CD4-positive, alpha-beta memory T cell (primary cell): ENCODE measurements at places on chromosomes 6 and 20. TPM values are rescaled to one million over a fixed set of nuclear protein-coding genes. Genes with fewer than 3 reads are reported as not detected.

GRCh38 chr6:26104457-26105108 lies 17.4 kb downstream of the HFE start:
- H3K27me3 ChIP-seq, result no peaks in the 10 kb centered on the region
- peak overlapping the region; percentile 39 for H3K4me3 ChIP-seq
- H3K27ac ChIP-seq, result peak overlapping the region; percentile 66

GRCh38 chr6:168232062-168232461 lies 87.5 kb downstream of the DACT2 start:
- H3K27ac ChIP-seq, result no peak overlapping the region
- H3K36me3 ChIP-seq, result no peaks in the 10 kb centered on the region
- H3K27me3 ChIP-seq, result no peaks in the 10 kb centered on the region
- no peaks in the 10 kb centered on the region for H3K4me1 ChIP-seq

- no peak overlapping the region for H3K4me3 ChIP-seq
- H3K27me3 ChIP-seq, result no peaks in the 10 kb centered on the region
- H3K27ac ChIP-seq, result no peak overlapping the region
- no peak for DNase-seq
- no peaks in the 10 kb centered on the region for H3K4me1 ChIP-seq
These were observed 200.3 kb upstream of the SIM1 start for GRCh38 chr6:100665041-100665380.

GRCh38 chr6:11366183-11366933 lies 133.9 kb upstream of the NEDD9 start:
- H3K27ac ChIP-seq, result peak overlapping the region; percentile 38
- H3K27me3 ChIP-seq, result no peaks in the 10 kb centered on the region
- H3K36me3 ChIP-seq, result no peaks in the 10 kb centered on the region

DNA sequence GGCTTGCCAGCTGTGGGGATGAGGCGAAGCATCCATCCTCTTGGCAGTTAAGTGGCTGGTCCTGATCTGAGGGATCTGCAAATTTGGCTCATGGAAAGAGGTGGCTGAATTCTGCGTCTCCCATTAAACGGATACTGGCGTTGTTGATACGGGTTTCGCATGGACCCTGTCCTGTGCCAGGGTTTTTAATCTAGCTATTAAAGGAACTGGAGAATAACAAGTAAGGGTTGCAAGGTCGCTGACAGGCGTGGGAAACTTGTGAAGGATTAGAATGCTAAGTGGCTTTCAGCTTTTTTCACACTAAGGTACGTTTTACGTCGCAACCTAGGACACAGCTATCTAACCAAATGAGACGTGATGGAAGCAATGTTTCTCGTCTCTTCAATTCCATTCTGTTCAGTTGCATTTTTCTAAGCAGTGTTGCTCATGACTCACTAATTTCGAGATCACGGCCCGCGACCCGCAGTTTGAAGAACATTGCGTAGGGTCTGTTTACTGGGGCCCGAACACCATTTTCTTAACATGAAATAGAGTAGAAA lies 852 bp downstream of the GMNN start:
- peak overlapping the region; percentile 85 for H3K27ac ChIP-seq
- DNase-seq, result no peak
- H3K27me3 ChIP-seq, result no peaks in the 10 kb centered on the region
- peak overlapping the region; percentile 95 for H3K4me3 ChIP-seq
- H3K4me1 ChIP-seq, result peaks cover 31% of the 10 kb centered on the region

GRCh38 chr20:2625062-2625461 lies 27.4 kb upstream of the NOP56 start:
- no peak overlapping the region for H3K27ac ChIP-seq
- H3K27me3 ChIP-seq, result no peaks in the 10 kb centered on the region
- DNase-seq, result no peak

DNA sequence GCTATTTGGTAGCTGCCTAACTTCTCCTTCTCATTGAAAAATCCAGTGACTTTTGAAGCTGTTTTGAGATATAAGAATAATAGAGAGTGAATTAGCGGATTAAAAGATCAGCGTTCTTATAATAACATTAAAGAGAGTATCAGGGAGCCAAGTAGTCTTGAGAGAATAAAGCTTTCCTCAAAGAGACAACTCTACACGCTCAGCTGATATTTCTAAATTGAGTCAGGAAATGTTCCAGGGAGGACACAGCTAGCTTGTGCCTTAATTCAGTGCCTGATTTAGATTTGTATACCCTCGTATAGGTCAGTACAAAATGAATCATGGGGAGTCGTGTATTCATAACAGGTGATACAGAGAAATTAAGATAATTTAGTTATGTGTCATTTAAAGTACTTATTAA lies 75.1 kb upstream of the QKI start:
- H3K27ac ChIP-seq, result no peak overlapping the region
- H3K4me1 ChIP-seq, result no peaks in the 10 kb centered on the region
- H3K36me3 ChIP-seq, result no peaks in the 10 kb centered on the region
- no peaks in the 10 kb centered on the region for H3K27me3 ChIP-seq

GRCh38 chr20:15476186-15476585 lies 1097.1 kb downstream of the KIF16B start:
- H3K36me3 ChIP-seq, result no peaks in the 10 kb centered on the region
- no peaks in the 10 kb centered on the region for H3K4me1 ChIP-seq
- H3K27ac ChIP-seq, result no peak overlapping the region
- no peak for DNase-seq
- no peak overlapping the region for H3K4me3 ChIP-seq
- no peaks in the 10 kb centered on the region for H3K27me3 ChIP-seq

- H3K4me3 ChIP-seq, result no peak overlapping the region
- no peak for DNase-seq
- no peaks in the 10 kb centered on the region for H3K36me3 ChIP-seq
- peaks cover 3% of the 10 kb centered on the region for H3K4me1 ChIP-seq
These were observed 39.1 kb upstream of the PREX1 start for GRCh38 chr20:48866936-48867335.

- no peak overlapping the region for H3K4me3 ChIP-seq
- peak overlapping the region; percentile 22 for H3K27ac ChIP-seq
- H3K27me3 ChIP-seq, result no peaks in the 10 kb centered on the region
- H3K36me3 ChIP-seq, result no peaks in the 10 kb centered on the region
- no peak for DNase-seq
- H3K4me1 ChIP-seq, result peaks cover 76% of the 10 kb centered on the region
These were observed 95.6 kb downstream of the JARID2 start for GRCh38 chr6:15341311-15342001.

- H3K36me3 ChIP-seq, result no peaks in the 10 kb centered on the region
- H3K27me3 ChIP-seq, result no peaks in the 10 kb centered on the region
- H3K27ac ChIP-seq, result peak overlapping the region; percentile 81
- peaks cover 38% of the 10 kb centered on the region for H3K4me1 ChIP-seq
- DNase-seq, result peak; percentile 38
These were observed 1.4 kb upstream of the CEP43 start for GRCh38 chr6:166997768-166998255.

GRCh38 chr20:5714261-5715041 lies 35.8 kb upstream of the SHLD1 start:
- peaks cover 33% of the 10 kb centered on the region for H3K4me1 ChIP-seq
- H3K27ac ChIP-seq, result peak overlapping the region; percentile 72

DNA sequence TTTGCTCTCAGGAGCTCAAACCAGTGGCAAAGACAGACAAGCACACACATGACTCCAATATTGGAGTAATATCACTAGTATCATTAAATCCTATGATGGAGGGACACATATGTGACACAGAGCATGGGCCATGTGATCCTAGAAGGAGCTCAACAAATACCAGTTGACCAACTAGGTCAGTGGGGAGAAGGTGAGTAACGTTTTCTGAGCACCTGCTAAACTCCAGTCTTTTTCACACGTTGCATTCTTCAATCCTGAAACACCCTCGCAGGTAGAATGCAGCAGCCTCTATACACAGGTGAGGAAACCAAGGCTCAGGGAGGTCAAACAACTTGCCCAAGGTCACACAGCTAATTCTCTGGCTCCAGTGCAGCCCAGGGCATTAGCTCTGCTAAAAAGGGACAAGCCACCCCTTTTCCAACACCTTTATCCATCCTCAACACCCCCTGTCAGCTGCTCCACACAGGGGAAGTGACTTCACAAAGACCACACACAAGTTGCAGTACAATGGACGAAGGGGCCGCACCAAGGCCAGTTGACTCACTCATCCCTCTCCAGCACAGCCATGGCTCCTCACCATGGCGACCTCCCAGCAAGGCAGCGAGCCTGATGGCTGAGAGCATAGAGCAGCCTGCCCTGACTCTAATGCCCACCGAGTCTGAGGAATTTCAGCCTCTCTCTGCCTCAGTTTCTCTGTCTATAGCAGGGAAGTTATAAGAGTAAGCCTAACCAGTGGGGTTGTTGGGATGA lies 4.4 kb downstream of the CAPN11 start:
- no peak for DNase-seq
- H3K27ac ChIP-seq, result no peak overlapping the region
- no peaks in the 10 kb centered on the region for H3K36me3 ChIP-seq
- H3K4me3 ChIP-seq, result no peak overlapping the region

GRCh38 chr6:53999088-53999755 lies 112.0 kb upstream of the MLIP start:
- no peak for DNase-seq
- H3K4me3 ChIP-seq, result no peak overlapping the region
- no peaks in the 10 kb centered on the region for H3K27me3 ChIP-seq
- H3K36me3 ChIP-seq, result no peaks in the 10 kb centered on the region
- H3K27ac ChIP-seq, result no peak overlapping the region

DNA sequence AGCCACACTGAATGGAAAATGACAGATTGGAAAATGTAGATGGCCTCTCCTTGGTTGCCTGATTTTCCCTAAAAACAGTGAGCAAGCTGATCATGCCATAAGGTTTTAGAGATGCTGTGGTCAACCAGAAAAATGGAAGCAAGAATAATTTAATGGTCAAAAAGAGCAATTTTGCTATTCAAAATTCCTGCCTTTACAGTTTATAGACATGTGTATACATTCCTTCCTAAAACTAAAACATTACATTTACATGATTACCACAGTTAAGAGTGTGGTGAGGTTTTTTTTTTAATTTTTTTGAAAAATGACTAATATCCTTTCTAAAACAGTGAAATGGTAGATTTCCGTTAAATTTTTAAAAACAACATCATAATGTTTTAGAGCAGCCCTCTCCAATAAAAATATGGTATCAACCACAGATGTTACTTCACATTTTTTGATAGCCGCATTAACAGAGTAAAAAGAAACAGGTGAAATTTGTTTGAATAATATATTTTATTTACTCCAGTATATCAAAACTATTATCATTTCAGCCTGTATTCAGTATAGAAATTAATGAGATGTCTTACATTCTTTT lies 407.0 kb upstream of the SOX4 start:
- no peaks in the 10 kb centered on the region for H3K27me3 ChIP-seq
- no peaks in the 10 kb centered on the region for H3K36me3 ChIP-seq
- no peaks in the 10 kb centered on the region for H3K4me1 ChIP-seq
- H3K27ac ChIP-seq, result no peak overlapping the region

DNA sequence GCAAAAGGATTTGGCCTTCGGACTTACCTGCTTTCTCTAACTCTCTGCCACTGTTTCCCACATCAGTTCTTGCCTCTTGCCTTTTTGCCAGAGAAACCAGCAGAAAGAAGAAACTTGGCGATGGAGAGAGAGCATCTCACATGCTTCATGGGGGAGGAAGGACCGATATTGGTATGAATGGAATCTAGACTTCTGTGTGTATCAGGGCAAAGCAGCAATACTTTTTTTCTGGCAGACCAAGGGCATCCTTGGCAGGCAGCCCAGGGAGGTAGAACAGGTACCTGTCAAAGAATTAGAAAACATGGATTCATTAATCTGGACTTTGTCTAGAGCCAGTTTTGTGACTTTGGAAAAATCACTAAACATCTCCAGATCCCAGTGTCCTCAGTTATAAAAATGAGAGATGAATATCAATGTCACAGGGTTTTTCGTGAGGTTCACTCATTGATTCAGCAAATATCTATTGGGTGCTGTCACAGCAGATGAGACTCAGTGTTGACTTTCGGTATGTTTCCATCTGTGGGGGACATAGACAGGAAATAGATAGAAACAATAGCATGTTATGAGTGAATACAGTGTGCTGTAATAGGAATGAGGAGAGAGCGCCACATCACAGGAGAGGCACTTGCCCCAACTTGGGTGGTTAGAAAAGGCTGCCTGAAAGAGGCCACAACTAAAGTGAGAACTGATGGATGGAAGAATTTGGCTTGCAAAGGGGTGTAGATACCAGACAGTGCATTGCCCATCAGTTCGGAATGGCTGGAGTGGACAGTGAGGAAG lies 114.1 kb downstream of the CD83 start:
- H3K27me3 ChIP-seq, result no peaks in the 10 kb centered on the region
- no peak overlapping the region for H3K4me3 ChIP-seq
- no peaks in the 10 kb centered on the region for H3K4me1 ChIP-seq
- H3K36me3 ChIP-seq, result no peaks in the 10 kb centered on the region

- H3K4me1 ChIP-seq, result no peaks in the 10 kb centered on the region
- peaks cover 7% of the 10 kb centered on the region for H3K36me3 ChIP-seq
- no peak overlapping the region for H3K27ac ChIP-seq
- no peak for DNase-seq
These were observed 13.0 kb upstream of the CLDN20 start for GRCh38 chr6:155250701-155251381.

GRCh38 chr6:2008383-2008976 lies 236.9 kb downstream of the GMDS start:
- no peak overlapping the region for H3K4me3 ChIP-seq
- no peak overlapping the region for H3K27ac ChIP-seq

DNA sequence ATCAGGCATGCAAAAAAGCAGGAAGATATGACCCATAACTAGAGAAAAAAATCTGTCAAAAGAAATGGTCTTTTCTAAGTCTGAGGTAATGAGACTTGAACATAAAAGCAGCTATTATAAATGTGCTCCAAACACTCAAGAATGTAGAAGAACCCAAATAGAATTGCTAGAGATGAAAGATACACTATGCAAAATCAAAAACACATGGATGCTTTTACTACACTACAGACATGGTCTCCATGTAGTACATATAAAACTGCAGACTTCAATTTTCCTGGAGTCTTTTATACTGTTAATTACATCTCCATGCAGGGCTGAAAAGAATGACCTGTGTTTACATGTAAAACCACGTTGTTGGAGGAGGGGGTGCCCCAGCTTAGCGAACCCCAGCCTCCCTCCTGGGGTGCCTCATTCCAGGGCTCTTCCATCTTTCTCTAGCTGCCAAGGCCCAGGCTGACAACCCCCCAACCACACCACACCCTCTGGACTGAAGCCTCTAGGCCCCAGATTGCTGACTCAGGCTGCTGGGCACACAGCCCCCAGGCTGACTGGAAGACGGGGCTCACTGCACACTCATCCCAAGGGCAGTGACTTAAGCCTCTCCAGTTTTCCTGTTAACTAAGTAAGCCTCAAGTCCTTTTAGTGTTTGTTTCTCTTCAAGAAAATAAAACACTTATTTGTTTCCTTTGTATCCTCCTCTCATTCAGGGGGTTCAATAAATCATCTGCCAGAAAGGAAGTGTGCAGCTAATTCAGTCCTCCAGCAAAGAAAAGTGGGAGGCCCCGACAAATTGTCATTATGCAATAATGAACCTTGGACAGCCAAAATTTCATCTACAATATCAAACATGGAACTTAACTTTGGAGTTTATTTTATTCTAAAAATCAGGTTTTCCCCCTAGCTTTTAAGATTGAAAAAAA lies 26.0 kb upstream of the PLAGL1 start:
- DNase-seq, result no peak
- H3K4me3 ChIP-seq, result no peak overlapping the region

- DNase-seq, result peak; percentile 31
- no peaks in the 10 kb centered on the region for H3K27me3 ChIP-seq
- H3K27ac ChIP-seq, result no peak overlapping the region
- H3K4me1 ChIP-seq, result peaks cover 18% of the 10 kb centered on the region
- no peaks in the 10 kb centered on the region for H3K36me3 ChIP-seq
- H3K4me3 ChIP-seq, result no peak overlapping the region
These were observed 42.6 kb upstream of the IFNGR1 start for GRCh38 chr6:137261761-137262160.

Gene DEFB125
- not detected for total RNA-seq

Gene NFATC2
- 71.6 TPM for total RNA-seq

Gene PRPH2
- total RNA-seq, result not detected

Gene NCOA6
- total RNA-seq, result 29.9 TPM

Gene GCNT2
- 3.1 TPM for total RNA-seq

Gene PDYN
- total RNA-seq, result not detected
